ENCODE measurements at places on chromosomes 3 and 15. TPM values are rescaled to one million over a fixed set of nuclear protein-coding genes. Genes with fewer than 3 reads are reported as not detected.

SLC30A4 gene
- 5.6 TPM for total RNA-seq

CMTM7 gene
- total RNA-seq: 6.7 TPM

LSAMP gene
- total RNA-seq: 6.2 TPM

NTRK3 gene
- total RNA-seq: 4.6 TPM

GNB4 gene
- 67.3 TPM for total RNA-seq

SFMBT1 gene
- total RNA-seq: 16.8 TPM

C2CD4B gene
- total RNA-seq: 1.4 TPM

FAN1 gene
- total RNA-seq: 24.4 TPM

ECE2 gene
- 2.3 TPM for total RNA-seq
